ENCODE measurements at places on chromosomes 11 and 22.

DNA sequence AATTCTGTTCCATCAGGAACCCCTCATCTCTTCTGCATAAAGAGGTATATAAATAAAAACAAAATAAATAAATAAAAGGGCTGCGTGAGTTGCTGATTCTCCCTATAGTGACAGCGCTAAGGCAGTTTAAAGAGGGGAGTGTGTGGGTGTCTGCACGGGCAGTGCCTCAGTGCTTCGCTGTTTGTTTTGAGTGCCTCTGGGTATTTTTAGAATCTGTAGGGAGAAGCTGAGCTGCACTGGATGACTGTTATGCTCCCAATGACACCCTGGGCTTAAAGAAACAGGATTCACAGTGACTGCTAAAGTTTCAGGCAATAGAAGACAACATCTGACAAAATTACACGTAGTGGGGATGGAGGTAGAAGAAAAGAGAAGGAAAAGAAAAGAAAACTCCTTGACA, 38.8 kb downstream of the SLC1A2 start:
- no peak for DNase-seq

GRCh38 chr11:108768370-108768769, 103.5 kb downstream of the DDX10 start:
- no peak for DNase-seq

GRCh38 chr22:28711341-28711740, 30.3 kb downstream of the CHEK2 start:
- no peak for DNase-seq

DNA sequence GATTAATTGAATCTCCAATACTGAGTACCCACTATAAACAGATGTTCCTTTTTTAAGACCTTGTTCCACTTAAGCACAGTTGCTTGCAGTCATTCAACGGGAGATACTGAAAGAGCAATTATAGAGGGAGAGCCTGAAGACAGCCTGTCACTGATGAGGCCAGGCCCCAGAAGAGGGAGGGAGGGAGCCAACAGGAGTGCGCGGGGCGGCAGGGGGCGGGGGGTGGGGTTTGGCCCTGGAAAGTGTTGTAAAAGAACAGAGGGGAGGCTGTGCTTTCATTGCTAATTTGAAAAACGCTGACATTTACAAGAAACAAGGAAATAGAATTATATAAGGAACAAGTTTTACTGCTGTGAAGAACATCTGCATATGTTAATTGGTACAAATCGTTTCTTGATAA, 53.1 kb downstream of the MAP6 start:
- DNase-seq = no peak

GRCh38 chr11:69280994-69281393, 13.0 kb upstream of the MYEOV start:
- no peak for DNase-seq

DNA sequence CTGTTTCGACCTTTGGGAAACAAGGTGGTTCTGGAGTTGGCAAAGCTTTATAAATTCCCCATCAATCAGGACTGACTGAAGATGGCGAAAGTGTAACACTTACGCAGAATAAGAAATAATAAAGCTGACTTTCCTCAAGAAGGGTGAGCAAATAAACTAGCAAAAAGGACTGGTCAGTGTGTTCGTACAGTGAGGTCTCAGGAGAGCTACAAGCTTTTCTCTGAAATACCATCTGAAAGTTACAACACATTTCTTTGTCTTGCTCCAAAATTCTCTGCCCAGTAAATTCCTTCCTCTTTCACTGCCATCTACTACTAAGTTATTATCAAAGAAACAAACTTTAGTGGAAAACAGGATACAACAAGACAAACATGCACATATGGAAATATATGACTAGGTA, 13.4 kb downstream of the PITPNB start:
- no peak for DNase-seq

- DNase-seq = no peak
These were observed 29.8 kb downstream of the LIF start for GRCh38 chr22:30216710-30217109.

- DNase-seq = no peak
These were observed 36.4 kb downstream of the PACSIN2 start for GRCh38 chr22:42978453-42979103.

GRCh38 chr11:14821031-14821430, 71.0 kb downstream of the CYP2R1 start:
- no peak for DNase-seq

GRCh38 chr11:17747131-17747955, 12.8 kb downstream of the KCNC1 start:
- DNase-seq = no peak

- DNase-seq = no peak
These were observed 53.3 kb upstream of the SYN3 start for GRCh38 chr22:33111491-33111890.

GRCh38 chr22:19109198-19110063, 12.8 kb downstream of the DGCR2 start:
- no peak for DNase-seq

DNA sequence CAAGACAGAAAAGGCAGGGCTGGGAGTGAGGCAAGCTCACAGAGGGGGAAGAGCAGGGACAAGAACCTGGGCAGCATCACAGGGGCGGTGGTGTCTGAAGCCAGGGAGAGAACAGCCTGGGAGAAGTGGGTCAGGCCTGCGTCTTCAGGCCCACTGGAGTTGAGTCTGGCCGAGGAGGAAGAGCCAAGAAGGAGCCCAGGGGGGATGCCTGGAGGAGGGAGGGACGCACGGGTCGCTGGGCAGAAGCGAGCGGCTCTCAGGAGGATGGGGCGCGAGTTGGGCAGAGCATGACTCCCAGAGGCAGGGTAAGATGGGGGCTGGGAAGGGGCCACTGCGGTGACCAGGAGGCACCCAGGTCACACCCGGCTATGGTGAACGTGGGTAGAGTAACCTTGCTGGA, 18.5 kb downstream of the LRFN4 start:
- no peak for DNase-seq

DNA sequence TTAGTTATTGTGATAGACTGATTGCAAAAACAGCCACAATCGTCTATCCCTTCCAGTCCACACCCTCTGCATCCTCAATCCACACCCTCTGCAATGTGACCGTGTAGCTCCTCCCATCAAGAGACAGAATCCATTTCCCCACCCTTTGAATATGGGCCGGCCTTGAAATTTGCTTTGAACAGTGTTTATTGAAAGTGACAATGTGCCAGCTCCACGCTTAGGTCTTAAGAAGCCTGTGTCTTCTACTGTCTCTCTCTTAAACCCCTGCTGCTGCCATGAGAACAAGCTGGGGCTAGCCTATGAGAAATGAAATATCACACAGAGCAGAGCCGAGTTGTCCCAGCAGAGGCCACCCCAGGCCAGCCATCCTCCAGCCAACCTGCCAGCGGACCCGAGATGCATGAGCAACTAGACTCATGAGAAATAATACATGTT, 22.3 kb upstream of the MICAL2 start:
- DNase-seq = no peak

DNA sequence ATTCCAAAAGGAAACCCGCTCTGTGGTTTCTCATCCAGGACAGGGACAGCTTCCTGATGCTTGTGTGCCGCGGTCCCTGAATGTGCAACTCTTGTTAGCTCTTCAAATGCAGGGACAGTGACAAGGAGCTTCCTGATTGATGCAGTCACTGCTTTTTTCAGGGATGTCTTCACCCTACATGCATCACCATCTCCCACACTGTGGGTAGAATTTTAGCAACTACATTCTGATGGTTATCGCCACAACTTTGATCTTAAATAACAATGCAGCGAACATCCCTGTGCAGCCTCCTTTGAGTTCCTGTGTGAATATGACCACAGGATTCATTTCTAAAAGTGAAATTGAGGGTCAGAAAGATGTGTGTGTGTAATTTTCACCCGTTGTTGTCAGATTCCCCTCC, 115.0 kb downstream of the GGTLC2 start:
- DNase-seq = no peak

DNA sequence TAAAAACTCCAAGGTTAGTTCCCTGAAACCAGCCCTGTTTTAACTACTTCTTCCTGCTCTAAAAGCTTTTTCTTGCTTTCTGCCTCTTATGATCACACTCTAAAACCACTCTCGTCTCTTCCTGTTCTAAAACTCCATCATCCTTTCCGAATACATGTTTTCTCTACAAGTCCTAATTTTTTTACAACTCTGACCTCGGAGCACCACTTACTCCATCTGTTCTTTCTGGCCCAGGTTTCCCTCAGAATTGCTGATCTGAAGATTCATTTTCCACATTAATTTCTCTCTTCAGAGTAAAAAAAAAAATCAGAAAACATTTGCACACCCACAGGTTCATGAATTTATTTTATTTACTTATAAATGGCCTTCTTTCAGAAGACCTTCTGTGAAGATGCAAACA, 265.7 kb upstream of the CADM1 start:
- no peak for DNase-seq

- no peak for DNase-seq
These were observed 18.4 kb upstream of the FTH1 start for GRCh38 chr11:61985869-61986268.
